Stimulated activated naive CD8-positive, alpha-beta T cell treated with anti-CD3 and anti-CD28 coated beads, Interleukin-15, amount 100 ng/mL, for 72 hours (primary cell): ENCODE measurements at places on chromosomes 16 and 17.
A peak's percentile ranks its signal among the peaks of the same experiment; 100 is the strongest.

DNA sequence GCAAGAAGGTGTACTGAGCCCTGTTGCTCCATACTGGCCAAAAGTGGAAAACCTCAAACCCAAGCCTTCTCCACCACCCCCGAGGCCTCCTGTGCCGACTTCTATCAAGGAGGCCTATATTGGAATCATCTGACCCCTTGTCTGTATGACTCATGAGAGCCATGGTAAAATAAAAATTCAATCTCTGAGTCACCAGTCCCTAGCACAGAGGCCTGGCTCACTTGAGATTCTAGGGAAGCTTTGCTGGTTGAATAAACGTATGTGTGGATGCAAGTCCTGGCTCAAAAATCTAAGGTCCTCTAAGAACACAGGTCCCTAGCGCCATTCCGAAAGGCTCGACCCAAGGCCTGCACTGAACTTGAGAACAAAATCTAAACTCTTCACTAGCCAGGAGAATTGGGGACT is 15.0 kb downstream of the NSMCE1 start:
- DNase-seq = peak; percentile 35

DNA sequence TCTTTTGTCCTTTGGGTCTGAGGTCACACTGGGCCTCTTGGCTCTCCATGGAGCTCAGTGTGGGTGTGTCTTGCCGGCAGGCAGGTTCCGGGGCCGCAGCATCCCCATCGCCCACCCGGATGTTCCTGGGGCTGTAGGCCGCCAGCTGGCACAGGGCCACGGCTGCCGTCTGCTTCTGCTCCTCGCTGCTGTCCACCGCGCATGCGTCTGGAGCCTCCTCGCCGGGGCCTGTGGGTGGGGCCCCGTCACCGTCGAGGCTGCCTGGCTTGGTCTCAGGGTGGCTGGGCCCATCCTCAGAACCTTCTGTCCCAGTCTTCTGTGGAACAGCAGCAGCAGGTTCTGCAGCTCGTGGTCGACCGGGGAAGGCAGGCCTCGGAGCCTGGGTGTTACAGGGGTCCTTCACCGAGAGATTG is 9.6 kb downstream of the ZNF750 start:
- no peak for DNase-seq

DNA sequence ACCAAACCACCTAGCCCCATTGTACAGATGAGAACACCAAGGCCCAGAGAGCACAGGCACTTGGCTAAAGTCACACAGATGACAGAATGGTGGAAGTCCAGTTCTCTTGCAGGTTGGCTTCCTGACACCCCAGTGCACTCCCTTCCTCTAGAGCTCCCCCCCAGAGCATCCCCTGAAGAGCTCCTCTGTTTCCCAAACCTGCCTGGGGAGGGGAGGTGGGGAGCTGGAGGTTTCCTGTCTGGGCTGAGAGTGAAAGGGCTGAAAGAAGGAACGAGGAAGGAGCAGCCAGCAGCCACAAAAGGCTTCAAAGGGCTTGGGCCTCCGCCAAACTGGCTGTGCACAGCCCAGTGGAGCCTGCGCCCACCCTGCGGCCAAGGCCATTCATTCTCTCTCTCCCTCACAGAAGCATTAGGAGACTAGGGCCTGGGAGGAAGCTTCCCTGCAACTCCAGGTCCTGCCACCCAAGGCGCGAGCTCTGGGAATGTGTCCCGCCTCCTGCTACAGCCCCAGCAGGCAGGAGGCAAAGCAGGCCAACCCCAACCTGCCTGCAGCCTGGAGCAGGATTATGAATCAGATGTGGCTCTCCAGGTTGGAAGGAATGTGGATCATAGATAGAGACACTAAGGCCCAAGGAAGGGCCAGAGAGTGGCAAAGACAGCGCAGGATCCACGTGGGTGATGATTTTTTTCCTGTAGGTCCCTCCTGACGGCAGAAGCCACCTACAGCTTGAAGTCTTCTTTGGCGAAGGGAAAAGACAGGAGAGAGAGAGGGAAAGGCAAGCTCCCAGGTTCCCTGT is 913 bp downstream of the SLC13A5 start:
- DNase-seq = no peak

GRCh38 chr17:16417399-16417798 is 2.0 kb downstream of the TRPV2 start:
- no peak for DNase-seq

DNA sequence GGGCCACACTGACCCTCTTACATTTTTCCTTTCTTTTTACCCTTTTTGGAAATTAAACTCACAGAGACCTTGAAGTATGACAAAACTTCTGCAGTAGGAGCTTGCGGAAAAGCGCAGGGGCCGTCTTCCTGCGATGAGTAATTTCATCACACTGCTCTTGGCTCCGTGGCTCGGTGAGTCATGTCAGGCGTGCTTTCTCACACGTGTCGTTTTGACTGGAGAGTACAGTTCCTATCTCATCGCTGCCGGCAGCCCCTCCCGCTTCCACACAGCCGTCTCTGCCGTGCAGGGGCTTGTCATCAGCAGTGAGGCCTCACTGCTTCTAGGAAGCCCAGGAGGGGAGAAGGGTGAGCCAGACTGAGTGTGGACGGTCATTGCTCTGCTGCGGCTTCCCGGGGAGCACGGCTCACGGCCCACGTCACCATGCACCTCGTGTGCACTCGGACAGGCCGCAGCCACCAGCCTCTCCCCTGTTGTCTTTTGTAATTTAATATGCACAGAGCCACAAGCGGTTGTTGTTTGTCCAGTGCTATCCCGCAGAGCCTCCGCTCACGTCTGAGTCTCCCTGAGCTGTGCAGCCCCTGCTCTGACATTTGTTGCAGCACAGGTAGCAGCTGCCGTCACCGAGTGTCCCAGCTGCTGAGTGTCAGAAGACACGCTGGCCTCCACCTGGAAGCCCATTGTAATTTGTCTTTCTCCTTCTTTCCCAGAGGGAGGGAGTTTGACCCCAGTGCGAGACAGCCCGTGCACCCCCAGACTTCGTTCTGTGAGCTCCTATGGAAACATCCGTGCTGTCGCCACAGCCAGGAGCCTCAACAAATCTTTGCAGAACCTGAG is 99.4 kb upstream of the CHMP6 start:
- DNase-seq = peak; percentile 94

DNA sequence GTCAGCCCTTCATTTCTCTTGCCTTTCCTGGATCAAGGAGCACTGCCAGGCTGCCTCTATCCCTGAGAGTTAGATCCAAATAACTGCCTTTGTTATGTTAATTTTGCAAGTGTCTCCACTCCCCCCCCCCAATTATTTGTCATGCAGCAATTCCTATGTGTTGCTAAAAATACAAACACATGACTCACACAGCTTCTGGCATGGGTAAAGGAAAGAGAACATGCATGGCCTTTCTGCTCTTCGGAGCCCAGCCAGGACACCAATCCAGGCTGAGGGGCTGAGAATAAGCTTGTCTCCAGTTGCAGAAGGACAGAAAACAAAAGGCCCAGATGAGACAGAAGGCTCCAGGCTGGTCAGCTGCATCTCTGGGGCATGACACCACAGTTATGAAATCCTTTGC is 148.0 kb upstream of the TNRC6C start:
- DNase-seq = no peak

DNA sequence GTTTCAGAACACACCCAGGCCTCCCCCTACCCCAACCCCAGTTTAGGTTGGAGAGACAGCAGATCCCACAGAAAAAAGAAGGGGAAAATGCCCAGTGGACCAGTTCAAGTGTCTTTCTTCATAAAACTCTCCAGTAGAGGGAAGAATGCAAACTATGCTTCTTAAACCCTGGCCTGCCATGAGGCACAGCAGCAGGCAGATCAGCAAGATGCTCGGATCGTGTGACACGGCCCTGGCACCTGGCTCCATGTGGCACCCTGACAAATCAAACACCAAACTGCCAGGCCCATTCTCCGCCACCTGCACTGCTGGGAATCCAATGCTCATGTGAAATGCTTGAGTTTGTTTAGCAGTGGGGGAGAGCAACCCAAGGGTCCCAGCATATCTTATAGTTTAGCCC is 166.8 kb downstream of the SOX9 start:
- DNase-seq = no peak

GRCh38 chr17:29622337-29623282 is at the start of gene CORO6:
TSS of gene CORO6 (minus strand) at chr17:29622912. CDS start at chr17:29621421, 1,491 bp downstream.
- peak; percentile 67 for DNase-seq

DNA sequence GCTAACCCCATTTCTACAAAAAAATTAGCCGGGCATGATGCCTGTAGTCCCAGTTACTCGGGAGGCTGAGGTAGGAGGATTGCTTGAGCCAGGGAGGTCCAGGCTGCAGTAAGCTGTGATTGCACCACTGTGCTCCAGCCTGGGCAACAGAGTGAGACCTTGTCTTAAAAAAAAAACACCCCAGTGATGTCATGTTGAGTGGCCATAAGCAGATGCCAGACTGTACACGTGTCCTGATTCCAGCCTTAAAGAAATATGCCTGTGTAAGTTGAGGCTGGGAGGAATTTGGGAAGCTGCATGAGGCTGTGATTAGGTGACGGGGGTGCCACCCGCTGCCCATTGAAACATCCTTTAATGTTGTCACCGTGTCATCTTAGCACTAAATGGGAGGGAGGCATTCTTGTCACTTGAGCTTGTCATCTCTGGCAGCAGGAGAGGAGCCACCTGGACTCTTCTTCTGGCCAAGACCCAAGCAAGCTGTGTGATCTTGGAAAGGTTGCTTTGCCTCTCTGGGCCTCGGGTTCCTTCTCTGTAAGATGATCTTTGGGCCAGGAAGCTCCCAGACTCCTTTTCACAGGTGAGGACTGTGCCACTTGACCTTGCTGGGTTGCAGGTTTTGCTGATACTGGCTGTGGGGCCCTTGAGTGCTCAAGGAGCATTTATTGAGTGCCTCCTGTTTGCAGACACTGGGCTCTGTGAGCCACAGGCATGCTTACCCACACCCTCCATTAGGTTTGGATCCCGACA is 98.3 kb upstream of the CIBAR2 start:
- no peak for DNase-seq

GRCh38 chr16:2777231-2777902 is at the start of gene ELOB:
TSS of gene ELOB (minus strand) at chr16:2777280. CDS start at chr16:2777239, 41 bp downstream.
- DNase-seq = peak; percentile 85

GRCh38 chr17:20999044-20999573 is 43.7 kb downstream of the USP22 start:
- no peak for DNase-seq

GRCh38 chr16:10828851-10829366 is 10.3 kb upstream of the TVP23A start:
- DNase-seq = no peak

DNA sequence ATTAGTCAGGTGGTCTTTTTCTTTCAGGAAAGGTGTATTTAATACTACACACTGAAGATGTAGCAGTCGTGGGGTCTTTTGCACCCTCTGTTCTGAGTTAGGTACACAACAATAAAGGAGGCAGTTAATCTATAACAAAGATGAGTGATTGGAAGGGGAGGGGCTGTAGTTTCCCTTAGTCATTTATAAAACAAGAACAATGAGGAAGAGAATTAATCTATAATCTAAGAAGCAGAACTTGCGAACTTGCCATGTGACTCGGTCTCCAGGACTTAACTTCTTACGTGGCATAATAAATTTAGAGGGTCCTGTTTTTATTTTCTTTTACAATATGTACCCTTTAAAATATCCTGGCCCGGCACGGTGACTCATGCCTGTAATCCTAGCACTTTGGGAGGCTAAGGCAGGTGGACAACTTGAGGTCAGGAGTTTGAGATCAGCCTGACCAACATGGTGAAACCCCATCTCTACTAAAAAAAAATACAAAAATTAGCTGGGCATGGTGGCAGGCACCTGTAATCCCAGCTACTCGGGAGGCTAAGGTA is 8.6 kb upstream of the APPBP2 start:
- DNase-seq = no peak

- no peak for DNase-seq
These were observed 44.4 kb upstream of the ATP2A3 start for GRCh38 chr17:4008441-4009185.

- no peak for DNase-seq
These were observed 1.1 kb upstream of the UBE2I start for GRCh38 chr16:1308036-1308976.

DNA sequence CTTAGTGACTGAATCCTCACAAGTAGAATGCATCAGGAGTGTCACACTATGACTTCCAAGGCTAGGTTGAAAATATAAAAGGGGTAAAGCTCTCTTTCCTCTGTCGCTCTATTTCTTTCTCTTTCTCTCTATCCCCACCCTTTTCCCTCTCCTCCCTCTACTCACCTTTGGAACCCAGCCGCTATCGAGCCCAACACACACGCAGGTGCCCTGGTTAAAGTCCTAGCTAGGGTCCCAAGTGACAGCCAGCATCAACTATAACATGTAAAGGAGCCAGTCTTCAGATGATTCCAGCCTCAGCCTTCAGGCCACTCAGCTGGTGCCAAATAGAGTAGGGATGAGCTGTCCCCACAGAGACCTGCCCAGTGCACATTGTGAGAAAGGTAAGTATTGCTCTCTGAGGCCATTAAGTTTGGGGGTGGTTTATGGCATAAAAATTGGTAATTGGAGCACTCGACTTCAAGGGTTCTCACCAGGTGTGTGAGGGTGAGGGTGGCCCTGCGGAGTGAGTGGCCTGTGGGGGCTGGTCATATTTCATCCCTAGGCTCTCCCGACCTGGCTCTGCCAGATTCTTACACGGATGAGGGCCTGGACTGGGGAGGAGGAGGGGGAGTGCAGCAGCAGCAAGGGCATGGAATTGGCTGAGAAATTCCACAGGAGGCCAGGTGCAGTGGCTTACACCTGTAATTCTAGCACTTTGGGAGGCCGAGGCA is 14.9 kb upstream of the C16orf54 start:
- no peak for DNase-seq

DNA sequence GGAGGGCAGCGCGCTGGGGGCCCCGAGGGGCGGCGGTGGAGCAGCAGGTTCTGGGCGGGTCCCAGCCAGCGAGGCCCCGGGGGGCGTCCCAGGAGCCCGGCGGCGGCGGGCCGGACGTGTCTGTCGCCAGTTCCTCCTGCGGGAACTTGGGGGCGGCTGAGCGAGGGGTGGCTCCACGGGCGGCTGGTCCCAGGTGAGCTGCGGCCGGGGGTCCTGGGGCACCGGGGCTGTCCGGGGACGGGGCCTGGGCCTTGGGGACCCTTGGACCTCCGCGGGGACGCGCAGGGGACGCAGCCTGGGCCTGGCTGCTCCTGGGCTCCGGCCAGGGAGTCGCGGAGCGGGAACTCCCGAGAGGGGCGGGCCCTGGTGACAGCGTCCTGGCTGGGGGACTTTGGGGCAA is 54.2 kb upstream of the ZNF267 start:
- DNase-seq = no peak

GRCh38 chr17:81428948-81429774 is 33.9 kb downstream of the BAHCC1 start:
- no peak for DNase-seq

DNA sequence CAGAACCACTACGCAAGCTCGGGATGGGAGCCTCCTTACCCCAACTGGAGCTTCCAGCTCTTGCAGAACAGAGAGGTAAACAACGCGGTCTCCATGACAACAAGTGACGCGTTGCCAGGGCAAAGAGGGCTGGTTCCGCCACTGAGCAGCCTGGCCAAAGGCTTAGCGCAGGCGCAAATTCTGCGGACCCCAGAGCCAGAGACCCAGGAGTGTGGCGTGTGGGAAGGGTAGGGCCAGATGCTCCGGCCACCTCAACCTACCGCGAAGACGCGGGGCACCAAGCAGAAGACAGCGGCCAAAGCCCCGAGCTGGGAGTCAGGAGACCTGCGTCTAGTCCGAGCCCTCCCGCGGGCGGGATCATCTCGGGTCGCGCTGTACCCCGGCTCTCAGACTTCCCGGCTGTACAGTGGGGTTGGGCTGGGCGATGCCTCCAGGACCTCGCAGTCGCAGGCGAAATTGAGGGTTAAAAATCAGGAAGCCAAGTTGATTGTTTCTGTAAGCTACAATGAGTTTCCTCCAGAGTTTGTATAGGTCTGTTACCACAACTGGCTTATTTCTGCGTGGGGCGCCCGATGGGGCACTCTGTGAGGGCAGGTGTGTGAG is at the start of gene TEKT1:
Gene TEKT1 (minus strand): TSS at position 69 of the 603 bp plus-strand sequence. CDS start 1,353 bp downstream, outside the sequence.
- peak; percentile 52 for DNase-seq
